Activated naive CD8-positive, alpha-beta T cell treated with anti-CD3 and anti-CD28 coated beads, Interleukin-2, amount 10 ng/mL, durations not matched to agents 7 days and 5 days (primary cell): ENCODE measurements at places on chromosomes 12 and 14.

GRCh38 chr14:52944254-52944653, 6.6 kb downstream of the FERMT2 start:
- no peak for DNase-seq

DNA sequence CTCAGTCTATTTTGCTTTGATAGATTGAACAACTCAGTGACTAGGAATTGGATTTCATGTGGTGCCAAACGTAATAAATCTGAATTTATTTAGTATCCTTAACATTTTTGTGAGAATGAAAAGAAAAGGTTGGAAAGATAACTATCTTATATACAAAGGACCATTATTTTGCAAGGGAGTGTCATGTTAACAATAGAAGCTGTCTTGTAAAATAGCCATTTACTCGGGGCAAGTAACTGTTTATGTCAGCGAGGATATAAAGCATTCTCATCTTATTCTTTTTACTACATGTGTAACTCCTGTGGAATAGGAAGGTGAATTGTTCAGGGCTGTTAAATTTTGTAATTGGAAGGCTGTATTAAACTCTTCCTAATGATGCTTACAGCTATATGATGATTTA, 5.9 kb downstream of the RERGL start:
- no peak for DNase-seq

- no peak for DNase-seq
Observed at GRCh38 chr12:132118876-132119275, 25.2 kb downstream of the DDX51 start.

- DNase-seq = no peak
Observed at GRCh38 chr12:53462935-53463334, 11.0 kb downstream of the PCBP2 start.

DNA sequence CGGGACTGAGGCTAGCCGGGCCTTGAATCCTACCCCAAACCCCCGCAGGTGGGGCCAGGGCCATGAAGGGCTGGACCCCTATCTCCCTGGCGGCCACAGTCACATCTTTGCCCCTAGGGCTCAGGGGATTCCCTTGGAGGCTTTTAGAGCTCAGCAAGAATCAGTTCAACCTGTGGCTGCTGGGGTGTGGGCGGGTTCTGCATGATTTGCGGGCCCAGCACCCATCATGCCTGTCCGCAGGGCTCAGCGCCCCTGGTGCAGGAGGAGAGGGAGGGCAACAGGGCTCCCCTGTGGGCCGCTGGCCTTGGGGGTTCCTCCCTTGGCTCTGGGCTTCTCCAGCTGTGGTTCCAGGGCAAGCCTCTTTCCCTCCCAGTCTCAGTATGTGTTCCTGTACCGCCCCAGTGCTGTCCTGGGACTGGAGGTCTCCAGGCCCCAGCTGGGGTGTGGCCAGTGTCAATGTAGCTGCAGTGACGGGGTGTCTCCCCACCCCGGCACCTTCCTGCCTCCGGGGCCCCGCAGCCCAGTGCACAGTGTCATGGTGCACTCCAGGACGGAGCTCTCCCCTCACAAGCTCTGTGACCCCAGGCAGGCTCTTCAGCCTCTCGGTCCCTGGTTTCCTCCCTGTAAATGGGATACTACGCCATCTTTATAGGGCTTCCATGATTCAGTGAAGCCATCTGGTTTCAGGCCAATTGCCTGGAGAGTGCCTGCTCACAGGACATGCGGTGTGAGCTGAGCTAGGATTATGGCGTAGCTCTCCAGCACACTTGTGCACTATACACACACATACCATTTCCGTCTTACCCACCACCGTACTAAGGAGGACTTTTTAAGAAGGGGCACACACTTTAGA, 9.9 kb upstream of the LBHD2 start:
- peak; percentile 26 for DNase-seq

- DNase-seq = no peak
Observed at GRCh38 chr14:99597911-99598600, 6.0 kb downstream of the CCDC85C start.
